ENCODE measurements at places on chromosomes 3 and 15. TPM values are rescaled to one million over a fixed set of nuclear protein-coding genes. Genes with fewer than 3 reads are reported as not detected.

Gene CGNL1
- not detected for total RNA-seq

Gene IL17RD
- total RNA-seq = not detected

Gene GREM1
- total RNA-seq = not detected

Gene SMARCC1
- total RNA-seq = 109 TPM

Gene SEMA5B
- total RNA-seq = not detected

Gene HDGFL3
- total RNA-seq = 25.0 TPM

Gene COL6A5
- not detected for total RNA-seq

Gene DGKG
- not detected for total RNA-seq

Gene GRK7
- not detected for total RNA-seq

Gene SCN11A
- total RNA-seq = 0.05 TPM

GRCh38 chr3:5798809-5799208 lies 611.3 kb downstream of the EDEM1 start:
- DNase-seq = no peak

- no peak for DNase-seq
Observed at GRCh38 chr3:14007006-14007405, 117.7 kb downstream of the CHCHD4 start.

- no peak for DNase-seq
Observed at GRCh38 chr15:55741833-55742497, 987 bp downstream of the PRTG start.

DNA sequence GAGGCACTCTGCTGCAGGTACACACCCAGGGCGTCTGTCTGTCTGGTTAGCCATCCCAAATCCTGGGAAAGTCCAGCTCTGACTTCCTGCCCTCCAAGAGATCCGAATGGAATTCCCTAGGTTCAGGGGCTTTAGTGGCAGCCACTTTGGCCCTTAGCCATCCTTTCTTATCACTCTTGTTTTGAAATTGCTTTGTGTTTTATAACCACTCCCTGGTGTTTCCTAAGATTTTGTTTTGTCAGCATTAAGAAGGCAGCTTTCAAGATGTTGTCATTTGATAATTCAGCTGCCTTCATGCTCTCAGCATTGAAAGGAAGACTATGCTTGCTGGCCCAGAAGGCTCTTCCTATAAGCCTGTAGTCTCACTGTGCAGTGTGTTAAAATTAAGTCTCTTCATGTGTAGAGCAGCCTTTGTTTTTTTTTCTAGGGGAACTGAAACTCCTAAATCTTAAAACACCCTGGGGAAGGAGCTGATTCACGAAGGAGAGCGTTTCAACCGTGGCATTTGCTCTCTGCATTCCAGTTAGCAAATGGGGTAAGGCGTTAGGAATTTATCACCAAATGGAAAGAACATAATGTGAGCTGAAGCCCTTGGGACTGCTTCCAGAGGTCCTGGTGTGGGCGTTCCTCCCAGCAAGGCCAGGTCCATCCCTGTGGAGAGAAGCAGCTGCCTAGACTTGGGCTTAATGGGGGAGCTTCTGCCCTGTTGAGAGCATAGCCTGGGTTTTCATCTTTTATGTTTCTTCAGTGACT lies 14.2 kb upstream of the CLEC3B start:
- DNase-seq = no peak

- no peak for DNase-seq
Observed at GRCh38 chr3:133711013-133711412, 35.2 kb upstream of the TF start.

DNA sequence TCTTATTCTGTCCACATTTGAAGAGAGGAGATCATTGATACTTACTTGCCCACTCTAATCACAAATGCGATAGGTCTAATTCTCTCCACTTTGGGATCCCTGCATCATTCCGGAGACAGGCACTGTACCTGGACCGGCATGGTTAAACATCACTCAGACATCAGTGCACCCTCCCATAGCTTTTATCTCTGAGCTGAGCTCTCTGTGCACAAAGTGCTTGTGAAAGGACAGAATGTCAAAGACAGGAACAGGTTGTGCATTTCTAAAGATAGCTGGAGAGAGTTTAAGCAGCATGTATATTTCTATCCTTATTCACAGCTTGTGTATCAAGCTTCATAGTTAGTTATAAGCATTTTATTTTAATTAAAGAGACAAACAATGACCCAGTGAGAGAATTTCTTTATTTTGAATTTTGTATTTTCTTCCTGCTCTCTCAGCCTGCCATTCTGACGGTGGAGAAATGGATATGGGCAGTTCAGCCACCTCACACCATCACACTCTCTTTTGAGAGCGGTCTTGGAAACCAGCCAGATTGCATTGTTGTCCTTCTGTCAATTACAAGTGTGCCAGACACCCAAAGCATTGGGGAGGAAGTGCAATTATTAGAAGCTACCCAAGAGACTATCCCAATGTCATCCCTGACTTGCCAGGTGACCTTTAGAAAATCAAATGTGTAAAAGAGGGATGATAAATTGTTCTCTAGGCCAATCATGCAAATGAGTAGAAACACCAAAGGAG lies 65.2 kb upstream of the CHL1 start:
- no peak for DNase-seq

DNA sequence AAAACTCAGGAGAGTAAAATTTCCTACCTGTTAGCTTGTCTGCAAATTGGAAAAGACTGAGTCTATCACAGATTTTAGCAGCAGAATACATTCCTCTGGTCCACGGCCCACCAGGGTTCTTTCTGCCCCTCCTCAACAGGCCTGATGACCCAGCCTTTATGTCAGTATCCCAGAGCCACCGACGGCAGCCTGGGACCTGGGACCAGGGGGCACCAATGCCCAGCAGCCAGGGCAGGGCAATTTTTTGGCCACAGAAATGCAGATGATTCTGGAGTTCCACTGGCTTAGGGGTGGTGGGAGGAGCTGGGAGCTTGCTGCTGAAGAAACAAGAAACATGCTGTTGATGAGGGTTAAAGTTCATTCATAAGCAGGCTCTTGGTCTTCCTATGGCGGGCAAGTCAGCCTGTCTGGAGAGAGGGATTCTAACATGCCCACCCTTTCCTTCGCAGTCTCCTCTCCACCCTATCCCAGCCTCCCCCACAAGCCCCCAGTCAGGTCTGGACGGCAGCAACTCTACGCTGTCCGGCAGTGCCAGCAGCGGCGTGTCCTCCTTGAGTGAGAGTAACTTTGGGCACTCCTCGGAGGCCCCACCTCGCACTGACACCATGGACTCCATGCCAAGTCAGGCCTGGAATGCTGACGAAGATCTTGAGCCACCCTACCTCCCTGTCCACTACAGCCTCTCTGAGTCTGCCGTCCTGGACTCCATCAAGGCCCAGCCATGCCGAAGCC lies 4.3 kb upstream of the MANF start:
- no peak for DNase-seq

- no peak for DNase-seq
Observed at GRCh38 chr3:149332227-149332765, 1.1 kb downstream of the TM4SF18 start.

DNA sequence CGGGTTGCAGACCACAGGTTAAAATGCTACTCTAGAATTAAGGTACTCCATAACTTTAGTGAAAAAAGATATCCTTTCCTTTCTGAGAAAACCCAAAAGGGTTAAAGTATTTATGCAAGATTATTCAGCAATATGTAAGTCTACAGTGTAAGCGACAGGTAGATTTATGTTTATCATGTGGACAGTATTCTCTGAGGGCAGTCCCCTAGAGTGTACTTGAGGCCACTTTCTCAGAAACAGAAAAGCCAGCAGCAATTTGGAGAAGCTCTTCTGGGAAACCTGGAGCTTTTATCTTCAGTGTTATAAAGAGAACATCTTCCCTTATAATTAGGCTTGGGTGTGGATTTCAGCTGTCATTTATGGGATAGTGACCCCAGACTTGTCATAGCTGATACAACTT lies 8.9 kb downstream of the ST3GAL6 start:
- no peak for DNase-seq

- no peak for DNase-seq
Observed at GRCh38 chr3:146162561-146162960, 1.6 kb upstream of the PLOD2 start.

DNA sequence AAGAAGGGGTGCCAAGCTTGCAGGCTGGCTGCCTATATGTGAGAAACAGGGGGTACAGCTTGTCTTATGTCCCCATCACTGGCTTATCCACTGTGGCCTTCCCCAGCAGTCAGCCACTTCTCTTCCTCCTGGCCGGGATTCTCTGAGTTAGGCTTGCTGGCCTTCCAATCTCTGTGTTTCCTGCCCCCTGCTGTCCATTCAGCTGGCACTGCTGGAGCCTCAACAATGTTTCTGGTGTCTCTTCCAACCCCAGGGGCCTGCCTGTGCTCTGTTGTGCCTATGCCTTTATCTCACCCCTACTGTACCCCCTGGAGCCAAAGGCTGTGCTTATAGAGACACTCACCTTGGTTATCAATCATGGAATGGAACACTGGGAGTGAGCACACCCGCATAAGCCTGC lies 36.5 kb downstream of the ANAPC13 start:
- no peak for DNase-seq

- DNase-seq = no peak
Observed at GRCh38 chr3:195580744-195581443, 2.8 kb downstream of the APOD start.

- peak; percentile 60 for DNase-seq
Observed at GRCh38 chr3:161274691-161275298, 53.7 kb downstream of the NMD3 start.

GRCh38 chr15:56948000-56948763 lies 29.7 kb downstream of the TCF12 start:
- DNase-seq = no peak

GRCh38 chr3:17118771-17119170 lies 234.0 kb downstream of the PLCL2 start:
- no peak for DNase-seq

- no peak for DNase-seq
Observed at GRCh38 chr3:119258915-119259314, 18.2 kb upstream of the B4GALT4 start.

- DNase-seq = no peak
Observed at GRCh38 chr3:71511446-71511845, 72.1 kb downstream of the FOXP1 start.

- DNase-seq = no peak
Observed at GRCh38 chr3:142890592-142890991, 1.7 kb upstream of the PCOLCE2 start.

DNA sequence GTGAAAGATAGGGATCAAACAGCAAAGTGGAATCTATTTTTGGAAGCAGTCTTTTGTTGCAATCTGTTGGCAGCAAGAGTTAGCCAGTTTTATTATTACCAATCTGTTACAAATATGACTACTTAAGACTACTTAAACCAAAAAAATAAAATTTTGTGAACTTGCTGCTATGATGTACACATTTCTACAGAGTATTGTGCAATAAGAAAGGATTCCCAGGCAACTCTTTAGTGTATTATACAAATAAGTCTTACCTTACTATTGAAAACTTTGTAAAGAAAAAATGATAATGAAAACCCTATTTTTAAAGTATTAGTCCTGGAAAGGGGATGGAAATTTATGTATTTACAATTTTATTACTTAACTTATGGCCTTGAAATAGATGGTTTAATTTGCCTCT lies 44.7 kb downstream of the CADM2 start:
- no peak for DNase-seq

DNA sequence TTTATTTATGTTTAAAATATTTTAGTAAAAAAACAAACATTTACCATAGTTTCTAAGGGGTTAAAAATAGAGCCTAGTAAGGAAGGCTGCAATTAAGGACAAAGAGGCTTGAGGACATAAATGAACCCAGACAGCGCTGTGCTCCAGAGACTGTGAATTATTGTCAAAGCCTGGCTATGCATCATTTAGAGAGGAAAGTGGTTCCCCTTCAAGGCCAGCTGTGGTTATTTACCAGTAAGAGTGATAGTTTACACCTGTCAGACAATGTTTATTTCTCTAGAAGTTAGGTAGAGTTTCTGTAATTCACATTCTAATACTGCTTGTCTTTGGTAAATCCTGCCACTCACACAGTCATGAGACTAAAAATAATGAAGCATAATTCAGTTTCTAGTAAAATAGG lies 32.4 kb upstream of the PIK3R4 start:
- no peak for DNase-seq

GRCh38 chr3:154191520-154191919 lies 70.3 kb downstream of the ARHGEF26 start:
- no peak for DNase-seq

GRCh38 chr3:42012383-42012934 lies 50.6 kb upstream of the ULK4 start:
- no peak for DNase-seq

DNA sequence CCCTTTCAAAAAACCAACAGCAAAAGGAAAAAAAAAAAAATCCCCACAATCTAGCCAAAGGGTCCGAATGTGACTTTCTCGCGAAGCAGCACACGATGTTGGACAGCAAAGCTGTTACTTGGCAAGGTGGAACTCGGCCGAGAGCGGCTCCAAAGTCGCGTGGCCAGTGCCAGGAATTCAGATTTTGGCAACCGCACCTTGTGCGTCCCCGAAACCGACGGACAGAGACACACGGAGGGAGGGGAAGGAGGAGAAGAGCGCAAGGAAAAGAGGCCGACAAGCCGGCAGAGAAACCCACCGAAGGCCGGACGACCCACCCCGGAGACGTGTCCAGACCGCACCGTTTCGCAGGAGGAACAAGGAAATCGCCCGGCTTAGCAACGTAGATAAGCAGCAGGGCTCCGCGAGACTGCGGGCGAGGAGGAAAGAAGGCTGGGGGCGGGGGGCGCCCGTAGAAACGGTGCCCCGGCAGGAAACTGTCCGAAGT lies 517.3 kb downstream of the MECOM start:
- DNase-seq = peak; percentile 7

- no peak for DNase-seq
Observed at GRCh38 chr3:125043599-125044151, 12.1 kb downstream of the HEG1 start.

DNA sequence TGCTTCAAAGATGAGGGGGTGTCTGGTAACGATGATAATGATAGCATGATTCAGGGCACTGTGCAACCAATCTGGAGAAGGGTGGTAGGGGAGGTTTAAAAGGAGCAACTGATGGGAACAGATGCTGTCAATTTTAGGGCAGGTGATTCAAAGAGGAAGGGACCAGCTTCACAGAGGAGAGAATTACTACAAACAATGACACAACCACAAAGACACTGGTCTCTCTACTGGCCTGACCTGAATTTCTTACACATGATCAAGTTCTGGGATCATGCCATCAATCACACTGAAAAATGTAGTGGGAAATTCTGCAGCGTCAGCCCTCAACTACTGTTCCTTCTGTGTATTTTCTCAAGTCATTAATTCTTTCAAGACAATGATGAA lies 2.6 kb upstream of the CDV3 start:
- no peak for DNase-seq

GRCh38 chr3:64975147-64975546 lies 287.3 kb upstream of the ADAMTS9 start:
- DNase-seq = no peak

- DNase-seq = no peak
Observed at GRCh38 chr3:71041371-71041770, 542.2 kb downstream of the FOXP1 start.

DNA sequence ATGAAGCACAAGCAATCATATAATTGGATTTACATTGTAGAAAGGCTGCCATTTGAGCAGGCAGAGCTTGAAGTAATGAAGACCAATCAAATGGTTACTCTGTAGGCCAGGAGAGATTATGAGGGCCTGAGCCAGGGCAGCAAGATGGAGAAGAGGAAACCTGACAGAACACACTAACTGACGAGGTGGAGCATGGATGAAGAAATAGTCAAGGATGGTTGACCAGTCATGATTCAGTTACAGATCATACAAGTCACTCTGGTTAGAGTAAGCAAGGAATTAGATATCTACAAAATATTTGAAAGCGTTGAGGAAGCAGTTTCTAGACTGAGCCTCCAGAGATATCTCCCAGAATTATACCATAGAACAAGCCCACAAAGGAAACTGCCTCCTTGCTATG lies 101.8 kb upstream of the THSD4 start:
- DNase-seq = no peak

GRCh38 chr15:92322566-92323355 lies 70.9 kb upstream of the ST8SIA2 start:
- DNase-seq = no peak

- DNase-seq = peak; percentile 4
Observed at GRCh38 chr15:68307131-68307928, 29.8 kb downstream of the FEM1B start.
